Stimulated activated CD4-positive, alpha-beta T cell treated with anti-CD3 and anti-CD28 coated beads, TNF-alpha, amount 100 ng/mL, for 24 hours (primary cell): ENCODE measurements at places on chromosomes 7 and 10.

- no peak for DNase-seq
Measured at GRCh38 chr10:52191049-52191448, 123.0 kb upstream of the DKK1 start.

- DNase-seq, result no peak
Measured at GRCh38 chr7:2583798-2584580, 25.2 kb downstream of the IQCE start.

GRCh38 chr10:133391761-133392518, 2.0 kb upstream of the MTG1 start:
- no peak for DNase-seq

GRCh38 chr7:113099284-113099919, 12.8 kb upstream of the GPR85 start:
- no peak for DNase-seq

DNA sequence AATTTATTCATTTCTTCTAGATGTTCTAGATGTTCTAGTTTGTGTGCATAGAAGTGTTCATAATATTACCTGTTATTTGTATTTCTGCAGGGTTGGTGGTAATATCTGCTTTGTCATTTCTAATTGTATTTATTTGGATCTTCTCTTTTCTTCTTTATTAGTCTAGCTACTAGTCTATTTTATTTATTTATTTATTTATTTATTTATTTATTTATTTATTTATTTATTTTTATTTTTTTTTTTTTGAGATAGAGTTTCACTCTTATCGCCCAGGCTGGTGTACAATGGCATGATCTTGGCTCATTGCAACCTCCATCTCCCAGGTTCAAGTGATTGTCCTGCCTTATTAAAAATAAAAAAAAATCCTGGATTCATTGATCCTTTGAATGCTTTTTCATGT, 114.8 kb upstream of the THSD7A start:
- no peak for DNase-seq

DNA sequence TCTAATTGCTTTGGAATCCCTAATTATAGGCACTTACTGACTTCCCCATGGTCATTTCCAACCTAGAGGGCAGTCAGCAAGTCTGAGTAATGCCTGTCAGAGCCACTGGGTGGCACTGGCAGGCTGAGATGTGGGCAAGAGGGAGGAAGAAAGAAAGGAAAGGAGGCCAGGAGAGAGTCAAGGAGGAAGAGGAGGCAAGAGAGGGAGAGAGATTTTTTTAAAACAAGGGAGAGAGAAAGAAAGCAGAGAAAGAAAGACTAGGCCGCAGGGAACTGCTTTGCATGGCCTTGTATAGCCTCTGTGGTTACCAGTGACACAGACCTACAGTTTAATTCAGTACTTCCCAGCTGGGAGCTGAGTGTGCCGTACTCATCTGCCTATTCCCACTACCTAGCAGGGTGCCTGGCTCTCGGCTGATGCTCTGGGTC, 210.4 kb upstream of the ADO start:
- DNase-seq, result no peak
